ENCODE measurements at places on chromosomes 2 and 18.

GRCh38 chr2:102473631-102474030, 605 bp downstream of the SLC9A4 start:
- no peak for DNase-seq

DNA sequence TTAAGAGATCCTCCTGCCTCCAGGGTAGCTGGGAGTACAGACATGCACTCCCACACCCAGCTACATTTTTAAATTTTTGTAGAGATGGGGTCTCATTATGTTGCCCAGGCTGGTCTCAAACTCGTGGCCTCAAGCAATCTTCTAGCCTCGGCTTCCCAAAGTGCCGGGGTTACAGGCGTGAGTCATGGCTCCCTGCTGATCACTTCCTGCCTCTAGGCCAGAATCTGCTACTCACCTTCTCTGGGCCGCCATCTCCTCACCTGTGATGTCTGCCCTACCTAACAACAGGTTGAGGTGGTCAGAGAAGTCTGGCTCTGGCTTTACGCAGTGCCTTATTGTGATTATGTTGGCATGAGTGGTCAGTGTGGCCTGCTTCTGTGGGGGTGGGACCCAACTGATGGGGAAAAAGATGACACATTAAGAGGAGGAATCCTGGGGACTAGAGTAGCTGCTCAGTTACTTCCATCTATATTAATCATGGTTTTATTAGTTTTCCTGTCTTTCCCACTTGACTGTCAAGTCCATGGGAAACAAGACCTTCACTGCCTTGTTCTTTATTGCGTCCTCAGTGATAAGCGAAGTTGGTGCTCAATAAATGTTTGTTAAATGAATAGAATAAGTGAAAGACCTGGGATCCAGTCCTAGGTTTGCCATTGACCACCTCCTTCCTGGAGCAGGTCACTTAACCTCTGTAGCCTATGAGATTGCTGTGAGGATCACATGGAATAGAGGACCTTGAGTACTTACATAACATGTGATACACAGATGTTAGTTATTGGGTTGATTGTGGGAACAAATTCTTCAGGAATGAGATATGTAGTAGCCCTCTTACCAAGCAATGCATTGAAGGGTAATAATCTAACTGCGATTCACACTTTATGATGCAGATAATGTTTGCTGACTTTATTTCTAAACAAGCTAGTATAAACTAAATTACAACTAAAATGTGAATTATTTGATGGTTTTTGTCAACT, 15.7 kb downstream of the KCTD1 start:
- DNase-seq: no peak

GRCh38 chr2:38474021-38474456, 97.0 kb upstream of the ATL2 start:
- DNase-seq: no peak

DNA sequence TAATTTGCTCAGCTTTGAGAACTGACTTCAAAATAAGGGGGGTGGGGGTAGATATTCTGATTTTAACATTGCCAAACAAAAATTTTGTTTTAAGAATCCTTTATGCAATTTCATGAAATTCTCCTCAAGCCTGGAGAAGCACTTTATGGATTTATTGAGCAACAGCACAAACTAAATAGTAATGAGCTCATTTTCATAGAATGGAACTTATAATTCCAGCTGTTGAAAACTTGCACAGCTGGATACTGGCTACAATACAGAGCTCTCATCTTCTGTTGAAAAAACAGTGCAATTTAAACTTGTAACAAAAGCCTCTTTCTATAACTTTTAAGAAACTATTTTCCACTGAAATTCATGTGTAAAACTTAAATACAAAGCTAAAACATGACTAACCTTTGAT, 137.6 kb upstream of the FN1 start:
- DNase-seq: no peak

DNA sequence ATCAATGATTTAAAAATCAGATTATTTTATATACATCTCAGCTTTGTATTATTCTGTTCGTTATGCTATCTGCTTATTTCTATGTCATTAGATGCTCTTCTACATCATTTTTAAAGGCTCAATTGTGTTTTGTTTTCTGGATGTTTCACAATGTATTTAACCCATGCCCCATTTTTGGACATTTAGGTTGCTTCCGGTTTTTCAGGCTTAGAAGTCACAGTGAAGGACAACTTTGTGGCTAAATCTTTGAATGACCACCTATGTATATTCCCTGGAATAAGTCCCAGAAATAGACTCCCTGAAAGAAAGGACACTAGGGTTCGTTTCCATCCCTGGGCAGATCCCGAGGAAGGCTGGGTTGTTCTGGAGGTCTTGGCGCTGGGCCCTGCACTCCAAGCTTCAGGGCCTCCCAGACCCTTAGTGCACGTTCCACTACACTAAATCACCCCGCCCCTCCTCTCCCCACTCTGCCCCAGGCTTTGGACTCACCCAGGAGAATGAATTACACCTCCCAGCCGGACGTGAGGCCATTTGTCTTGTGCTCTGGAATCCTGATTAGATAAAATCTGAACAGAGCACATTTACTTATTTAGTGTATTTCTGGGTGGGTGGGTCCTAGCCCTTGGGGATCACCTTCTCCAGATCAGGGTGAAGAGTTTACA, 188.2 kb downstream of the ZFP36L2 start:
- no peak for DNase-seq

- DNase-seq: no peak
These were observed 8.5 kb downstream of the SP140L start for GRCh38 chr2:230335461-230335863.

GRCh38 chr18:66439670-66440069, 164.2 kb downstream of the CDH19 start:
- no peak for DNase-seq

DNA sequence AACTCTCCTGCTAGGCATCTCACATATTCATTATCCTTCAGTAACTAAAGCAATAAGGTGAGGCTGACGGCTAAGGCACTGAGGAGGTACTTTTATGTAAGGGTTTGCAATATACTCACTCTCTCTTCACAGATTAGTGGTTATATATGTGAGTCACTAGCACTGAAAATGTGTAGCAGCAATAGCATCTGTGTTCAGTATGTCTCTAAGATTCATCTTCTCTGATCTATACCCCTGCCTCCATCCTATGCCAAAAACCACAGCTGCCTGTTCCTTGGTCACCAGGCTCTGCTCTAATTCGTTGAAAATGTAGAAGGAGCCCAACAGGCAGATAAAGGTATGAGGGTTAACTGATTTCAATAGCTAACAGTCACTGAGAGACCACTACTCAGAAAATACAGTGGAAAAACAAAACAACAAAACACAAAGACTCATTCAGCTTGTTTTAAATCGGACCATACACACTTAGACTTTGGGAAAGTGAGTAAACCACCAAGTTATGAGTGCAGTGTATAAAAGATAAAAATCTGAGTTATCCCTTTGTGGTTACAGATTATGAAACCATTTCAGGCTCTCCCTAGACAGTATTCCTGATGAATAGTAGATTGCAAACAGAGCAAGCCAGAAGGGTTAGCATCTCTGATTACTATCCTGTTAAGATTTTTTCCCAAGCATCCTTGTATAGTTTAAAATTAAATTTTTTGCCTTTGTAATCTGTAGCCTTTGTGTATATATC, 75.3 kb upstream of the CYP26B1 start:
- DNase-seq: no peak

- no peak for DNase-seq
These were observed 1272.2 kb upstream of the ACVR2A start for GRCh38 chr2:146572598-146572997.
